Neuronal stem cell (in vitro differentiated cells): ENCODE measurements at places on chromosomes 6 and 20.

DNA sequence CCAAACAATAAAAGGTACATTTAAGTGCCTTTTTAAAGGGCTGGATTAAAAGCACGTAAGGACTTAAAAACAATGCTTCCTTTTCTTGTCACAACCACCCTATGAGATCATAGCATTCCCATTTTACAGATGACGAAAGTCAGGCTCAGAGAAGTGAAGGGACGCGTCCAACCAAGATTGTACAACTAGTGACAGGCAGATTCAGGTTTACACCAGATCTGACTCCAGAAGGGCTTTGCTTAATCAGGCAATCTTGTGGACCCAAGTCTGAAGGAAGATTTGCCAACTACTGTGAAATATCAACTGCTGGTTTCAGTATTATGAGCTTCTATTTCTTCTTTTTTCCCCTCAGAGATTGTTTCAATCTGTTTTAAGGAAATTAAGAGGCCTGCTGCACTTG lies 877 bp downstream of the ENPP4 start:
- DNase-seq = no peak

DNA sequence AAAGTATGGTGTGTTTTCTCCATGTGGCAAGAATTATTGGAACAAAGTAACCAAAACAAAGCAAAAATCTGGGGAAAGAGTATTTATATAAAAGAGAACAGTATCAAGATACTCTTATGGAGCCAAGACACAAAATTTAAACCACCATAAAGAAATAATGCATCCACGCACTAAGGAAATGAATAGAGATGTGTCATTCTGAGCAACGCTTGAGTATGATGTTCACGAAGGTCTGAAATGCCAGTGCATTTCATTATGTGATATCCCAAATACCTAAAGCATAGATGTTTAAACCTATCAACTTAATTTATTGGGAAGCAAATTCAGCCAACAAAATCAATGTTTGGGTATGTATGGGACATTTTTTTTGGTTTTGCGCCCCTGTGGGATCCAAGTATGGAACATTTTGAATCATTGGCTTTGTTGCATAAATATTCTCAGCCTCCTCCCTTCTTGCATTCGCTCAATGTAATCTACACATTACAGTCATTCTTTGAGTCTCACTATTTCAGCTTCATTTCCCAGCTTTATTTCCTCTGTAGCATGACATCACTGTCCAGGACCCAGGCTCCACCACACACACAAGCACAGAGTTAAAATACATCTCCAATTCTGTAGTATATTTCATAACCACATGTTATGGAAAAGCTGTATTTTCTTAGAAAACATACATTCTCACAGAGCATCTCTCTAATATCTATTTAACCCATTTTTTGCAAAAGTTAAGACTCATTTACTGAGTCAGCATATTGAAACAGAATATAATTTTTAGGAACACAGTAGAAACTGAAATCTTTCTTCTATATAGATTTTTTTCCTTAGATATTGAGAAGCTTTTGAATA lies 11.6 kb upstream of the MOXD1 start:
- DNase-seq = no peak

DNA sequence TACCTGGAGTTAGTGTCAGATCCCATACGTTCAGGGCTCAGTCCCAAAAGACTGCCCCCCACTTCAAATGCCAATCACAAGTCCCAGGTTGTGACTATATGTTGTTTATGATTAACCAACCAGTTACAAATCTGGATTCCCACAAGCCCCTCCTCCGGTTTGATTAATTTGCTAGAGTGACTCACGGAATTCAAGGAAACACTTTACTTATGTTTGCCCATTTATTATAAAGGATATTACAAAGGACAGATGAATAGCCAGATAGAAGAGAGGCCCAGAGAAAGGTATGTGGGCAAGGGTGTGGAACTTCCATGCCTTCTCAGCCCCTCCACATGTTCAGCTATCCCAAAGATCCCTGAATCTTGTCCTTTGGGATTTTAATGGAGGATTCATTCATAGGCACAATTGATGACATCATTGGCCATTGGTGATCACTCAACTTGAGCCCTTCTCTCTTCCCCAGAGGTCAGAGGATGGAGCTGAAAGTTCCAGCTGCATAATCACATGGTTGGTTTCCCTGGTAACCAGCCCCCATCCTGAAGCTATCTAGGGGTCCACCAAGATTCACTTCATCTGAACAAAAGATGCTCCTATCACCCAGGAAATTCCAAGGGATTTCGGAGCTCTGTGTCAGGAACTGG lies 2.0 kb downstream of the ECT2L start:
- DNase-seq = no peak

GRCh38 chr6:107214655-107215054 lies 99.3 kb upstream of the BEND3 start:
- DNase-seq = no peak

GRCh38 chr6:104710543-104711335 lies 149.0 kb downstream of the HACE1 start:
- no peak for DNase-seq

DNA sequence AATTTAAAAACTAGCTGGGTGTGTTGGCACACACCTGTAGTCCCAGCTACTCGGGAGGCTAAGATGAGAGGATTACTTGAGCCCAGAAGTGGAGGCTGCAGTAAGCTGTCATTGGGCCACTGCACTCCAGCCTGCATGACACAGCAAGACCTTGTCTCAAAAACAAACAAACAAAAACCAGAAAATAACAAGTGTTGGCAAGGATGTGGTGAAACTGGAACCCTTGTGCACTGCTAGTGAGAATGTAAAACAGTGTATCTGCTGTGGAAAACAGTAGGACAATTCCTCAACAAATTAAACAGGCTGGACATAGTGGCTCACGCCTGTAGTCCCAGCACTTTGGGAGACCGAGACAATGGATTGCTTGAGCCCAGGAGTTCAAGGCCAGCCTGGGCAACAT lies 3.5 kb downstream of the UQCC1 start:
- no peak for DNase-seq

GRCh38 chr6:137827977-137828810 lies 38.9 kb upstream of the TNFAIP3 start:
- no peak for DNase-seq

DNA sequence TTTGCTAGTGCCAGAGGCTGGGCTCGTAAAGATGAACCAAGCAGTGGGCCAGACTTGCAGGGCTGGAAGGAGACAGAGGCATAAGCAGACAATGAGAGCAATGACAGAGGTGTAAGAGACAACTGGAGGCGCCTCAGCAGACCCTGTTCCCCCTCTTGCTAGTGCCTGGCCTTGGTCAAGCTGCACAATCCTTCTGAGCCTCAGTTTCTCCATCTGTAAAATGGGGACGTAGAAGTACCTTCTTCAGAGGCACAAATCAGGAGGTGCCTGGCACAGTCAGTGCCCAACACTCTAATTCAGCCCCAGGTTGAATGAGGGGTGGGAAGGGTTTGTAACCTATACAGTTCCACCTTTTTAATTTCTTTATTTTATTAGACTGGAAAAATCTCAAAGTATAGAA lies 23.2 kb downstream of the BPIFB1 start:
- no peak for DNase-seq

DNA sequence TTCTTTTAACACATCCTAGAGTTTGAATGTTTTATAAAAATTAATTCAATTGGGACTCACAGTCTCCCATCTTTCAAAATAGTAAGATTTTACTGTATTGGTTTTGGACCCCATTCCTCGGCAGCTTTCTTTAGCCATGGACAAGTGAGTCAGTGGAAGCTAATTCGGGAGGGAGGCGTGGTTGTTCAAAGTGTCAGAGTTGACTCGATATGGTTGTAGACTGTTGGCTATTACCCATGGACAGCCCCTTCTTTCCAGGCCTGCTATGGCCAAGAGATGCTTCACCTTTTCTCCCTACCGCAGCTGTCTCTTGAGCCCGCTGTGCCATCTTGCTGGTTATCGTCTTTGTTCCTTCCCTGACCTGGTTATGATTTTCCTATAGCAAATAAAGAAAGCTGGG lies 243.0 kb downstream of the CD83 start:
- DNase-seq = no peak

- no peak for DNase-seq
These were observed 149.3 kb upstream of the FOXQ1 start for GRCh38 chr6:1162367-1163275.

- DNase-seq = no peak
These were observed 7.6 kb downstream of the SRSF12 start for GRCh38 chr6:89110284-89110683.

DNA sequence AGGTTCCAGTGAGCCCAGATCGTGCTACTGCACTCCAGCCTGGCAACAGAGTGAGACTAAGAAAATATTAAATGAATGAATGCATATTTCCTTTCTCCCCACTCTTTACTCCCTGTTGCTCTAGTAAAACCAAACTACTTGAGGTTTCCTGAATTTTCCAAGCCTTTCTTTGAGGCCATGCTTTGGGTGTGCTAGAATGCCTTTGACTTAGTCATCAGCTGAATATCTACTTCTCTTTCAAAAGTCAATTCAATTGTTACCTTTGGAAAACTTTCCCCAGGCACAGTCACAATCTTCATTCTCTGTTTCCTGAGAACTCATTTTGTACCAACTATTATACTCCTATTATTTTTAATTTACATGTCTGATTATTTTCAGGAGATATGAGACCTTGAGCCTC lies 27.5 kb upstream of the CEP85L start:
- DNase-seq = no peak

- no peak for DNase-seq
These were observed 2.1 kb downstream of the KHDC3L start for GRCh38 chr6:73364549-73364948.

GRCh38 chr6:8243475-8243874 lies 141.1 kb upstream of the EEF1E1 start:
- no peak for DNase-seq

GRCh38 chr6:168870982-168871381 lies 382.7 kb downstream of the THBS2 start:
- no peak for DNase-seq

DNA sequence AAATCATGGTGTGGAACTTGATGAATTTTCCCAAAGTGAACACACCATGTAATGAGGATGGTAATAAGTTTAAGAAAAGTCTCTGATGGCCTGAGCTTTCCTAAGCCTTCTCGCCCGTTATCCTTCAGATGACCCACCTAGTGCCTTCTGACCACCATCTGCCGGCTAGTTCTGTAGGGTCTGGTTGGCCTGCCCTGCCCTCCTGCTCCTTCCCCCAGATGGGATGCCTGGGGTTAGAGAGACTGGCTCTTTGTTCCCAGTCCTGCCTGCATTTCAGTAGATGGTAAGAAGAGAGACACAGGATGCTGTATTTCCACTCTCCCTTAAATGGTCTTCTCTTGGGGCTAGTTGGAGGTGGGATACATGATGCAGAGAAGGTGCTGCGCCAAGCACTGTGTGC lies 43.0 kb downstream of the TIAM2 start:
- DNase-seq = no peak

GRCh38 chr20:44762466-44763140 lies 16.9 kb downstream of the KCNK15 start:
- no peak for DNase-seq

DNA sequence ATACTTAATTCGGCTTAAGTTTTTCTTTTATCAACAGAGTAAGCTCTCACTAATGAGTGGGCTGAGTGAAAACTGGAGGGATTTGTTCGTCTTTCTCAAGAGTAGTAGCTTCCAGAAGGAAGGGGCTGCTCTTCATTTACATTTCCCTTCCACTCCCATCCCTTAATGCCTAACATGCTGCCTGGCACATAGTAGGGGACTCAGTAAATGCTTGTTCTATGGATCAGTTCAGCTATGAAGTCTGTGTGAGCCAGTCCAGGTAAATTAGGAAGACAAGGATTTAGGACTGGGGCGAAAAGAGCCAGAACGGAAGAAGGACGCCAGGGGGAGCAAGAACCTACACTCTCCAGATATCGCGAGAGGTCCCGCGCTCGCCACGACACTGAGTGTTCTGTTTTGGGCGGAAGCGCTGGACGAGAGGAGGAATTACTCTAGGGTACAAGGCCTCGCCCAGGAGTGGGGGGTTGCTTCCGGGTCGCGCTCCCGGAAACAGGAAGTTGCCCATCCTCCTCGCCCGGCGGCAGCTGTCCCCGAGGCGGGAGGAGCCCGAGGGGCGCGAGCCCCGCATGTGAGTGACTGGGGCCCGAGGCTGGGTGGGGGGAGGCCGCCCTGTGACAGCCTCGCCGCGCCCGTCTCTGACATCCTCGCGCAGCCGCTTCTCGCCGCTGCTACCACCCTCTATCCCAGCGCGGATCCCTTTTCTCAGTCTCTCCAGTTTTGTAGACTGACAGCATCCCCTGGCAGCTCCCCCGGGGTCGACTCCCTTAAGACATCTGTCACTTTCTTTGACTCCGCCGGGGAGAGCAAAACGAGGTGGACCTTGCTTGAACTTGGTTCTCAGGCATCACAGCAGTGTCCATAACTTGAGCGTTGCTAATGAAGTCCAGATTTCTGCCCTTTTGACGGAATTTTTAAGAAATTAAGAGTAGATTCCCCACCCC lies at the start of gene C6orf89:
C6orf89 (plus strand) TSS at position 492 of the 941 bp plus-strand sequence. CDS start 13,493 bp downstream, outside the sequence.
- DNase-seq = peak; percentile 97

DNA sequence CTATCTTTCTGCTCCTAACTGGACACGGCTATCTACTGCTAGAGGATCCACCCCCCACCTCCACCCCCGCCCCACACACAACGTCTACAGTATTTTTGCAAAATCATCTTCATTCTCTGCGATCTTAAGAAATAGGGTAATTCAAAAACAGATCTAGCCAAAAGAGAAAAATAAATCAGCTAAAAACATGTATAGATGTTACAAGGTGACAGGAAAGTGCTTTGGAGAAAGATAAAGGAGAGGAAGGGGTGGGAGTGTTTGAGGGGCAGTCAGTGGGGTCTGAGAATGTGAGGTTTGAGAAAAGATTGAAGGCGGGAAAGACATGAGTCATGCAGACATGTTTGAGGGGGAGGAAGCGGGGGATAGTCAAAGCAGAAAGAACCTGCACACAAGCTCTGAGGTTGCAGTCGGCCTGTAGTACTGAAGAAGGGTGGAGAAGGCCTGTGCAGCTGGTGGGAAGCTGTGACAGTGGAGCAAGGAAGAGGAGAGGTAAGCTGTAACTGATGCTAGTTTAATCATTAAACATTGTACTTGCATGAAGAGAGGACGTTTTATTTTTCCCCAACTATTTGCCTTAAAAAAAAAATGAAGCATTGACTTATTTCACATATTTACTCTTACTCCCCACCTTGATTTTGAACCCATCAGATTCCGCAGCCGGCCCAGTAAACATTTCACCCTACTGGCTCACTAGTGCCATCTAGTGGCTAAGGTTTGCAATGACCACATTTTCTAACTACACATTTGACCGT lies 332.6 kb downstream of the ADGRB3 start:
- DNase-seq = peak; percentile 63

DNA sequence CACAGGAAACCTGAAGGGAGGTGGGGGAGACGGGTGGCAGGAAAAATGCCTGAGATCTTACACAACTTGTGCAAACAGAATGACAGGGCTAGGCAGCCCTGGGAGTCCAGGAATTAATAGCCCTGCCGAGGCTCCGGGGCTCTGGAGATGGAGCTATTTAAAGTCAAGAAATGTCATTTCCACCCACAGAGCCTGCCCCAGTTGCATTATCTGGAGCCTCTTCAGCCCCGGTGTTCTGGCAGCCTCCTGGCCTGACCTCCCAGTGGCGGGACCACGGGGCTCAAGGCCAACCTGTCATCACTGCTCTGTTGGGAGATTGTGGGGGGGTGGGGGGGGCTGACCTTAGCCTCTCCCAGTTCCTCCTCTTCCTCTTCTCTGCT lies 28.5 kb upstream of the SCUBE3 start:
- DNase-seq = no peak

- DNase-seq = no peak
These were observed 3.1 kb downstream of the LAMP5 start for GRCh38 chr20:9517297-9518162.
